GM23248 (cell line): ENCODE measurements at places on chromosomes 11 and 22.

GRCh38 chr22:36350751-36351594 is 36.8 kb downstream of the MYH9 start:
- DNase-seq, result peak; percentile 63
- no peak overlapping the region for H3K4me3 ChIP-seq
- peaks cover 46% of the 10 kb centered on the region for H3K4me1 ChIP-seq

- no peaks in the 10 kb centered on the region for H3K27me3 ChIP-seq
- H3K27ac ChIP-seq, result no peak overlapping the region
- no peak overlapping the region for H3K4me3 ChIP-seq
Measured at GRCh38 chr11:80362563-80363340, 921.9 kb upstream of the TENM4 start.

GRCh38 chr22:31790240-31790639 is 36.4 kb downstream of the DEPDC5 start:
- H3K27ac ChIP-seq, result no peak overlapping the region
- H3K4me1 ChIP-seq, result no peaks in the 10 kb centered on the region
- H3K4me3 ChIP-seq, result no peak overlapping the region
- DNase-seq, result no peak
- H3K27me3 ChIP-seq, result no peaks in the 10 kb centered on the region
- H3K36me3 ChIP-seq, result peaks cover 3% of the 10 kb centered on the region

- no peaks in the 10 kb centered on the region for H3K36me3 ChIP-seq
- H3K4me3 ChIP-seq, result no peak overlapping the region
- peaks cover 31% of the 10 kb centered on the region for H3K4me1 ChIP-seq
Measured at GRCh38 chr11:35073691-35074419, 65.1 kb upstream of the CD44 start.

GRCh38 chr11:27200779-27201453 is 160.3 kb downstream of the BBOX1 start:
- no peak for DNase-seq
- H3K4me1 ChIP-seq, result peaks cover 29% of the 10 kb centered on the region
- H3K27me3 ChIP-seq, result no peaks in the 10 kb centered on the region
- no peak overlapping the region for H3K4me3 ChIP-seq
- no peaks in the 10 kb centered on the region for H3K36me3 ChIP-seq
- no peak overlapping the region for H3K27ac ChIP-seq

- peak; percentile 13 for DNase-seq
- H3K4me3 ChIP-seq, result no peak overlapping the region
- H3K36me3 ChIP-seq, result no peaks in the 10 kb centered on the region
- H3K27me3 ChIP-seq, result peaks cover 59% of the 10 kb centered on the region
- no peaks in the 10 kb centered on the region for H3K4me1 ChIP-seq
Measured at GRCh38 chr11:64644647-64645275, 53.7 kb downstream of the SLC22A12 start.

- no peak for DNase-seq
- H3K4me3 ChIP-seq, result no peak overlapping the region
- H3K27me3 ChIP-seq, result peaks cover 20% of the 10 kb centered on the region
- H3K4me1 ChIP-seq, result no peaks in the 10 kb centered on the region
- H3K27ac ChIP-seq, result no peak overlapping the region
Measured at GRCh38 chr22:31136711-31137110, 3.6 kb downstream of the PLA2G3 start.

GRCh38 chr11:67731583-67731982 is 57.2 kb upstream of the ALDH3B2 start:
- H3K4me3 ChIP-seq, result no peak overlapping the region
- DNase-seq, result no peak
- no peaks in the 10 kb centered on the region for H3K4me1 ChIP-seq
- H3K36me3 ChIP-seq, result no peaks in the 10 kb centered on the region
- H3K27me3 ChIP-seq, result peaks cover 8% of the 10 kb centered on the region

DNA sequence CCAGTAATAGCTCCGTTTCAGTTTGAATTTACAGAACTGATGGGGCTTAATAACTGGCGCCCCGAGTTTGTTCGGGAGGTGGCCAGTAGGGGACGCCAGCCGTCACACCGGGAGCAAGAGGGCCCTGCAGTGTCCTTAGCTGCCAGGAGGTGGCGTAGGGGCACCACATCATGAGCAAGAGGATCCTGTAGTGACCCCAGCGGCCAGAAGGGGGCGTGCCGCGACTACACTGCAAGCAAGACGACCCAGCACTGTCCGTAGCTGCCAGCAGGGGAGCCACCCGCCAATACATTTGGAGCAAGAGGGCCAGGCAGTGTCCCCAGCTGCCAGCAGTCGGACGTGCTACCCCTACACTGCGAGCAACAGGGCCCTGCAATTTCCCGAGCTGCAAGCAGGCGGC is 663.7 kb upstream of the B3GAT1 start:
- no peaks in the 10 kb centered on the region for H3K4me1 ChIP-seq
- no peaks in the 10 kb centered on the region for H3K36me3 ChIP-seq
- H3K27me3 ChIP-seq, result no peaks in the 10 kb centered on the region
- no peak overlapping the region for H3K27ac ChIP-seq
- peak; percentile 57 for DNase-seq

- H3K27me3 ChIP-seq, result no peaks in the 10 kb centered on the region
- no peak overlapping the region for H3K27ac ChIP-seq
- 0 out of 2 replicates have a peak, but pooled peaks cover 3% of the 10 kb centered on the region for H3K36me3 ChIP-seq
- DNase-seq, result peak; percentile 10
- peaks cover 31% of the 10 kb centered on the region for H3K4me1 ChIP-seq
Measured at GRCh38 chr11:36465449-36466163, 44.5 kb downstream of the TRAF6 start.

DNA sequence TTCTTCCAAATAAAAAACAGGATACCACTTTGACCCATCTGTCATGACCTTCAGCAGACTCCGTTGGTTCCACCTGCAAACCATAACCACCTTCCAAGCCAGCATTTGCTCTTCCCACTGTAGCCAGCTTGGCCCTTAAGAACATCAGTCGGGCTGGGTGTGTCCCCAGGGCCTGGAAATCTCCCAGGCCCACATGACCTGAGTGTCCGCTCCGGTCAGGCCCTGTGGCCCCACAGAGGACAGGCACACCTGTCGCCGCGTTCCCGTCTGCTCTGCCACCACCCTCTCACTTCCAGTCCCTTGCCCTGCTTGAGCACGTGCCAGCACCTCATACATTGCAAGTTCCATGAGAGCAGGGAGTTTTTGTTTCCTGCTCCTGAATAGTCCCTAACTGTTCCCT is 65.7 kb upstream of the PITPNB start:
- DNase-seq, result no peak
- no peaks in the 10 kb centered on the region for H3K27me3 ChIP-seq
- H3K4me3 ChIP-seq, result no peak overlapping the region
- peaks cover 6% of the 10 kb centered on the region; the same call in 1 of the 2 replicates for H3K36me3 ChIP-seq

- H3K27ac ChIP-seq, result no peak overlapping the region
- no peaks in the 10 kb centered on the region for H3K4me1 ChIP-seq
Measured at GRCh38 chr22:47417699-47418098, 655.2 kb downstream of the TBC1D22A start.

GRCh38 chr22:35582861-35583670 is 34.1 kb downstream of the MB start:
- H3K4me1 ChIP-seq, result no peaks in the 10 kb centered on the region
- no peak overlapping the region for H3K4me3 ChIP-seq
- no peaks in the 10 kb centered on the region for H3K36me3 ChIP-seq
- peak; percentile 70 for DNase-seq
- no peaks in the 10 kb centered on the region for H3K27me3 ChIP-seq

DNA sequence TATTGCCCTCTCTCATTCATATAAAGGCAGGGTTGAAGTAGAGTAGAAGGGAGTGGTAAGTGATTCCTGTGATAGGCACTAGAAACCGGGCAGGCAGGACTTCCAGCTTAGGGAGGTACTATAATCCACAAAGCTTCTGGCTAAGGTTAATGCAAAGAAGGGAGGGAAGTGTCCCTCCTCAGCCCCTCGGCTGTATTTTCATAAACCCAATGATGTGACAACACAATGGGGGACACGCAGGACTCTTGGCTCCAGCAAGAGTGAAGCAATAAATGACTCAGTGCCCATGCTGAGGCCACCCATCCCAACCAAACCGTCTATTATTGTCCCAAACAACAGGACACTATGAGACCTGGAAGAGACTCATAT is 90.7 kb downstream of the ETS1 start:
- H3K4me1 ChIP-seq, result peaks cover 99% of the 10 kb centered on the region
- peak; percentile 86 for DNase-seq
- no peaks in the 10 kb centered on the region for H3K27me3 ChIP-seq
- H3K4me3 ChIP-seq, result peak overlapping the region; percentile 58

GRCh38 chr11:64243236-64243854 is 2.5 kb downstream of the FKBP2 start:
- no peaks in the 10 kb centered on the region for H3K27me3 ChIP-seq
- H3K27ac ChIP-seq, result 0 out of 2 replicates have a peak overlapping the region, but pooled peaks have one; percentile 45
- peak overlapping the region; percentile 75 for H3K4me3 ChIP-seq
- no peaks in the 10 kb centered on the region; the same call in 1 of the 2 replicates for H3K36me3 ChIP-seq
- H3K4me1 ChIP-seq, result peaks cover 15% of the 10 kb centered on the region

DNA sequence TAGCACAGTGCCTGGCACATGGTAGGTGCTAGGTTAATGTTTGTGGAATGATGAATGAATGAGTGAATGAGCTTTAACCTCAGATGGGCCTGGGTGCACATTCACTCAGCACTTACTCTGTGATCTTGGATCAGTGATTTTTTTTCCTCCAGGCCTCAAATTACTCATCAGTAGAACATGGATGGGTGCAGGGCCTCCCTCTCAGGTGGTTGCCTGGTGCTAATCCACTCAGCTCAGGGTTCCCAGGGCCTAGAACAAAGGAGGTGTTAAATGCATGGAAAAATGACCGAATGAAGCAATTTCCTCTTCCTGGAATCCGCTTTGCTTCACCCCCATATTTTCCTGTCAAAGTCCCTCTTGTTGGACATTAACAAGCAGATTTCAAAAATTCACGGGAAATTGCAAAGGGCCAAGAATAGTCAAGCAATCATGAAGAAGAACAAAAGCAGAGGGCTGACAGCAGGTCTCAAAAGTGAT is 93.5 kb downstream of the MYEOV start:
- DNase-seq, result no peak
- no peaks in the 10 kb centered on the region for H3K4me1 ChIP-seq
- no peak overlapping the region for H3K4me3 ChIP-seq
- H3K27ac ChIP-seq, result no peak overlapping the region

GRCh38 chr22:42693055-42693762 is 27.5 kb downstream of the A4GALT start:
- no peaks in the 10 kb centered on the region for H3K36me3 ChIP-seq
- DNase-seq, result no peak
- H3K4me1 ChIP-seq, result peaks cover 13% of the 10 kb centered on the region
- H3K27ac ChIP-seq, result no peak overlapping the region
- no peaks in the 10 kb centered on the region for H3K27me3 ChIP-seq
- no peak overlapping the region for H3K4me3 ChIP-seq

- H3K4me3 ChIP-seq, result no peak overlapping the region
- H3K36me3 ChIP-seq, result no peaks in the 10 kb centered on the region
Measured at GRCh38 chr11:15128621-15129020, 13.9 kb downstream of the INSC start.

DNA sequence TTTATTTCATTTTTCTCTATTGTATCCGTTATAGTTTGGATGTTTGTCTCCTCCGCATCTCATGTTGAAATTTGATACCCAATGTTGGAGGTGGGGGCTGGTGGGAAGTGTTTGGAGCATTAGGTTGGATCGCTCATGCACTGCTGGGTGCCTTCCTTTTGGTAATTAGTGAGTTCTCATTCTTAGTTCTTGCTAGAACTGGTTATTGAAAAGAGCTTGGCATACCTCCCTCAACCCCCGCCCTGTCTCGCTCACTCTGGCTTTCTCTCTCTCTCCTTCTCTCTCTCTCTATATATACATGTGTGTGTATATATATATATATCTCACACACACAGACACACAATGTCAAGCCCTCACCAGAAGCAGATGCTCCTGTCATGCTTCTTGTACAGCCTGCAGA is 978.7 kb downstream of the DLG2 start:
- H3K27ac ChIP-seq, result no peak overlapping the region
- DNase-seq, result no peak
- H3K36me3 ChIP-seq, result no peaks in the 10 kb centered on the region
- H3K4me3 ChIP-seq, result no peak overlapping the region
- H3K4me1 ChIP-seq, result no peaks in the 10 kb centered on the region

DNA sequence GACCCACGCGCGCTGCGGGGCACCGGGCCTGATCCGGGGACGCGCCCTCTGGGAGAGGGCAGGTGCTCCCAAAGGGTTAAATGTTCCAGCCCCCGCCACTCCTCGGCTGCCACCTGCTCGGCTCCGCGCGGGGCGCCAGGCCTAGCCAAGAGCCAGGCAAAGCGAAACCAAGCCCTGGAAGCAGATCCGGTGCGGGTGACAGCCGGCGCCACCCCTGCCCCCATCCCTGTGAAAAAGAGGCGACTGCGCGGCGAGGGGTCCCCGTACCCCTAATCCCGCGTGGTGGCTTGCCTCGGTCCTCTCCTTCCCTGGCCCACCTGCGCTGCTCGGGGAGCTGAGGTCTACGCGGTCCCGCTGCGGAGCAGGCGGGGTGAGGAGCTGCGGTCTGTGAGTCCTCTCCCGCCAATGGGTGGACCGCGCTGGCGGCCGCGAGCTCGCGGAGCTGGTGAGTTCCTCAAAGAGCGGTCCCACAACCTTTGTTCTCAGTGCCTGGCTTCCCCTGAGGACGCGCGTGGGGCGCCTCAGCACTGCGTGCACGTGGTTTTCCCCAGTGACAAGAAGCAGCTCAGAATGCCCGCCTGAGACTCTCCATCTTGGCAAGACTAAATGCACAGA is at the start of gene ME3:
Gene ME3, minus strand, starts transcription at position 610 of the 615 bp plus-strand sequence.
- H3K4me3 ChIP-seq, result peak within 1 kb of the TSS; percentile 78
- no peaks in the 10 kb centered on the region for H3K36me3 ChIP-seq
- DNase-seq, result peak; percentile 74
- no peak within 1 kb of the TSS for H3K27ac ChIP-seq
- H3K4me1 ChIP-seq, result peaks cover 5% of the 10 kb centered on the region; the same call in 1 of the 2 replicates

- no peak overlapping the region for H3K27ac ChIP-seq
- DNase-seq, result no peak
- no peaks in the 10 kb centered on the region for H3K27me3 ChIP-seq
- H3K36me3 ChIP-seq, result peaks cover 5% of the 10 kb centered on the region; the same call in 1 of the 2 replicates
- H3K4me1 ChIP-seq, result peaks cover 17% of the 10 kb centered on the region
Measured at GRCh38 chr22:39306456-39307361, 12.7 kb downstream of the RPL3 start.

DNA sequence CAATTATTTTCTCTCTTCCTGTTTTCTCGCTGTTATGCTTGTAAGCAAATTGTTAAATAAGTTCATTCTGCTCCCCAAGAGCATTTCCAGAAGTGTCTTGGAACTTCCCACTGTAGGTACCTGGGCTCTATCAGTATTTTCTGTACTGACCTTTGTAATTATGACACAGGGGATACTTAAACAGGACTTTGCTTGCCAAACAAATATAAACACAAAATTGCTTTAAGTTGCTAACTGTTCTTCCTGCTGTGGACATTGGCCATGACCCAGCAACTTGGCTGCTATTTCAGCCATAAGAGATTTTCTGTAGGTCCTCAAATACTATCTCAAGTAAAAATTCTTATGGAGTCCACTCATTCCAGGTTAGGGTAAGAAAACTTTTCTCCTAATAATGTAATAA is 30.1 kb downstream of the SYT9 start:
- H3K4me3 ChIP-seq, result no peak overlapping the region
- no peaks in the 10 kb centered on the region for H3K4me1 ChIP-seq
- H3K27me3 ChIP-seq, result no peaks in the 10 kb centered on the region; the same call in 1 of the 2 replicates
